ENCODE measurements at places on chromosomes 5 and 9.

GRCh38 chr9:136352682-136353081 is 10.9 kb downstream of the DNLZ start:
- ATAC-seq: no peak

DNA sequence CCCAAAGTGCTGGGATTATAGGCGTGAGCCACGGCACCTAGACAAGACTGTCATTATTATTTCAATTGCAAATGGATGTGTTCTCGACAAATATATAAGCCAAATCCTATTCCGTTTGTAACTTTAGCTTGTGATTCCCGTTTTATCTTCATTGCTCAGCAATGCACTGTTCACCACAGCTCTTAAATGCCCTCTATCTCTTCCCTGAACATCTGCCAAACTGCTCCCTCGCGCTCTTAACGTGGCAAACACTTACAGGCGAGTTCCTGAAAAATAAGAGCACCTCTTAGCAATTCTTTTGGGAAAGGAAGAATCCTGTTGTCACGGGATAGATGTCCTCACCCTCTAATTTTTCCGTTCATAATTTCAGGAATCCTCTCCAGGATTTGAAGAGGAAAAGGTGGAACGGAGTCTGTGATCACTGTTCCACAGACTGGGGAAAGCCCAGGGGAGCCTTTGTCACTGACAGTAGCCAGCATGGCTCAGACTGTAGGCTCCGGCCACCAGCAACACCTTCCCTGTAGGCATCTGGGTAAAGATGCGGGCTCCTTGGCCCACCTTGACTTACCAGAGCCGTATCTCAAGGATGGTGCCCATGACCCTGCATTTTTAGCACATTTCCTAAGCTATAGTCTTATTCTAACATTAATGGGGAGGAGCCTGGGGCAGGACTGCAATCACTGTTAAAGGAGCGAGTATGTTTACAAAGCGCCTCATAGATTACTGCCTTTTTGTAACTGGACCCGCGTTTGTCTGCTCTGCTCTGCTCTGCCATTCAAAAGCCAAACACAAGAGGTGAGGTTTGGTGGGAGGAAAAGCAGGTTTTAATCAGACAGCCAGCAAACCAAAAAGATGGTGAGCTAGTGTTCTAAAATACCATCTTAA is 20.2 kb upstream of the GNPDA1 start:
- ATAC-seq: no peak

- ATAC-seq: peak; percentile 49
Measured at GRCh38 chr9:2424619-2425033, 197.0 kb upstream of the VLDLR start.

DNA sequence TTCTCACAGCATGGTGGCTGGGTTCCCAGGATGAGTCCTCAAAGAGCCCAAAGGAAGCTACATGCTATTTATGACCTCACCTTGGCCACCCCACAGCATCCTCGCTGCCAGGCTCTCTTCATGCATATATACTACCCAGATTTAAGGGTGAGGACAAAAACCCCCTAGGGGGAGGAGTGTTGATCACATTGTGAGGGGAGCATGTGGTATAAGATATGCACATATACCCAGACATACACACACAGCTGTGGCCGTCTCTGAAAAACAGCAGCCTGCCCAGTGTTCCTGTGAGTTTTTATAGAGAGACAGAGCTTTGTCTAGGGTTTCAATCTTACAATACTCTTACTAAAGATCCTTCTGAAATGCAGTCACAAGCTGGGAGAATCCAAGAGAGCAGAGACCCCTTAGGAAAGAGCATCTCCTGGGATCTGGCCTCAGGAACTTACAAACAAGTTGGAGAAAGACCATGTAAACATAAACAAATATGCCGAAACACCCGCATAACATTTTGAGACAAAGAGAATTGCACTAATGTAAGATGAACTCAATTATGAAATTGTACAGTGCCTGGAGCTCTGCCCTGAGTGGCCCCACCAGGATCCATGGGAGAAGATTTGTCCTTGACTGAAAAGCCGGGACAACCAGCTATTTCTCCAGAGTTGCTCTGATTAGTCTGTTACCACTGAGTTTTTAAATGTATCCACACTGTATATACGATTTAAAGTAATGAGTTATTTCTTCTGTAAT is 146.4 kb downstream of the GADD45G start:
- ATAC-seq: no peak

GRCh38 chr5:55994495-55994997 is at the start of gene IL6ST:
Gene IL6ST (minus strand): TSS chr5:55994963. CDS start chr5:55976278, 18,685 bp downstream.
- peak; percentile 58 for ATAC-seq

DNA sequence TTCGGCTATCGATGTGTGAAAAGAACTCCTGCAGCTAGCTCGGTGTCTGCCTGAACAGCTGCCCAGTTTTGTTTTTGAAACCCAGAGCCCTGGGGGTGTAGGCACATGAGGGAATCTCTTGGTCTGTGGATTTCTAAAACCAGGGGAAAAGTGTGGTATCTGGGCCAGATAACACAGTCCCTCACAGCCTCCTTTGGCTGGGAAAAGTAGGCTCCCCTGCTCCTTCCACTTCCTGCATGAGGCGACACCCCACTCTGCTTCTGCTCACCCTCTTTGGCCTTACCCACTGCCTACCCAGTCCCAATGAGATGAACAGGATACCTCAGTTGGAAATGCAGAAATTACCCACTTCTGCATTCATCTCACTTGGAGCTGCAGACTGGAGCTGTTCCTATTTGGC is 9.5 kb upstream of the CDO1 start:
- no peak for ATAC-seq

DNA sequence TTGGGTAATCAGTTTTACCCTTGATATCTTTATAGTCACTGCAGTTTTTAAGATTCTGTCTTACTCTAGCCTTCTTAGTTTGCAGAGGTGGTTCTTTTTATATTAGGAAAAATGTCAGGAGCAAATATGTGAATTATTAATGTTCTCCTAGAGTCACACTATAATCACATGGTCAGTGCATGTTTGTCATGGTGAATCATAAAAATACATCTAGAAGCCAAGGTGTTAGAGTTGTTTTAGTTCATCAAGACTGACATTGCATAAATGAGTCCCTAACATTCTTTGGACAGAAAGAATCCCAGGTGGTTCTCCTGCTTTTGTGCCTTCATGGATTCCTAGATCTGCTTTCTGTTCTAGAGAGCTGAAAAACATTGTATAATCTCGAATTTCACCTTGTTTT is 22.9 kb downstream of the ATG10 start:
- ATAC-seq: no peak

GRCh38 chr5:156254196-156254595 is 72.8 kb upstream of the SGCD start:
- no peak for ATAC-seq

DNA sequence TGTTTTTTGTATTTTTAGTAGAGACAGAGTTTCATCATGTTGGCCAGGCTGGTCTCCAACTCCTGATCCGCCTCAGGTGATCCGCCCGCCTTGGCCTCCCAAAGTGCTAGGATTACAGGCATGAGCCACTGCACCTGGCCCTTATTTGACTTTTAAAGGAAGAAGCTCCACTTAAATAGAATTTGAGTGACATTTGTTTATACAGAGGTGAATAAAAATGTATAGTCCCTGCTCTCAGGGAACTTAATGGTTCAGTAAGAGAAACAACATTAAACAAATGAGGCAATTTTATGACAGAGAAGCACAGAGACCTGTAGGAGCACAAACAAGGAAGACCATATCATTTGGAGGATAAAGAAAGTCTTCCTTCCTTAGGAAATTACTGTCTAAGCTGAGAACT is 65.7 kb downstream of the C9orf152 start:
- ATAC-seq: no peak

GRCh38 chr9:128523199-128523925 is 18.8 kb downstream of the GLE1 start:
- ATAC-seq: peak; percentile 62

DNA sequence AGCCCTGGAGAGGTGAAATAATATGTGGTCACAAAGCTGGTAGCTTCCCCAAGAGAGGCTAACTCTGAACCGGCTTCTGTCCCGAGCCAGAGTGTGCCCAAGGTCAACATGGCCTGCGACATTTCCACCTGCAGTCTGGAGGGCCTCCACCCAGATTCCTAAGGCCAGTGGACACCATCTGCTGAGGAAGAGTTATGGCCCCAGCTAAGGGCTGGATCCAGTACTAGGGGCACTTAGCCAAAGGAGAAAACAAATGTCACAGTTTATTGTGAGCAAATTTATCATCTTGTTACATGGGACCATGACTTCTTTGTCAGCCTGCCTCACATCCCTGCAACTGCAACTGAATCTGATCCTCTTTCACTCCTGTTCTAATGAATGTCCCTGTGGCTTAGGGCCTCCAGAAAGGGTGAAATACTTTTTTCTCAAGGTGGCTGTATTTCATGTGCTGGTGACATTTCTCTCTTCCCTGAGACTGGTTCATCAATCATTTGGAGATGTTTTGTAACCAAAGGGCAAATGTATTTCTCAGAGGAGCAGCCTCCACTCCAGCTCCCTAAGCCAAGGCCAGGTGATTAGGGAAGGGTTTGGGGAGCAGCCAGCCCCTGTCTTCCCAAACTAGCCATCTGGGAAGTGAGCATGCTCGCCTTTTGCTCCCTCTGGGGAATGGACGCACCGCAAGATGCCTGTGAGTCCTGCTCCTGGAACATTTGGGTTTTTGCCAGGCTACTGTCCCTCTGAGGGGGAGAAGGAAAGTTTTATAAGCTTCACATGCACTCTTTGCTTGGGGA is 148.3 kb downstream of the CMYA5 start:
- ATAC-seq: no peak

DNA sequence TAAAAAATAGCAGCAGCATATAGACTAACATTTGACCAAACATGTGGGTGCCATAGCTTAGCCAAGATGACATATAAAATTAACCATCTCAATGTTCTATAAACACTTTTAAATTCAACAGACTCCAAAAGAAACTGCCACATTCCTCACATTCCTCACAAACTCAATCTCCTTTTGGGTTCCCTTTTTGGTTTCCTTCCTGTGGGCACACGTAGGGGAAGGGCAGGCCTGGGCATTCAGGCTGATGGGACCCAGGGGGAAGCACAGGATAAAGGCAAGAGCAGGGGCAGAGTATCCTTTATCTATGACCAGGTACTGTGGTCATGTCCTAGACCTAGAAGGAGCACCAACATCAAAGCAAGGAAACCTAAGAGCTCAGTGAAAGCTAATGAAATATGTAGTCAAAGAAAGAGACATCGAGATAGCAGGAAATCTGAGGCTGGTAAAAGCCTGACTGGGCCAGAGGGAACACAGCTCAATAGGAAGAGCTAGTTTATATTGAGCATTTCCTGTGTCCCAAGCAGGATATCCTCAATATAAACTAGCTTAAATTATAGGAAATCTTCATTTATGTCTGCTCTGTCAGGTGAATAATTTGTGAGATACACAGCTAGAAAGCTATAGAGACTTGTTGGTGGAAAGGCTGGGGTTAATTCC is 13.6 kb upstream of the ERAP1 start:
- ATAC-seq: no peak

- ATAC-seq: no peak
Measured at GRCh38 chr9:132560616-132561202, 21.7 kb upstream of the BARHL1 start.

DNA sequence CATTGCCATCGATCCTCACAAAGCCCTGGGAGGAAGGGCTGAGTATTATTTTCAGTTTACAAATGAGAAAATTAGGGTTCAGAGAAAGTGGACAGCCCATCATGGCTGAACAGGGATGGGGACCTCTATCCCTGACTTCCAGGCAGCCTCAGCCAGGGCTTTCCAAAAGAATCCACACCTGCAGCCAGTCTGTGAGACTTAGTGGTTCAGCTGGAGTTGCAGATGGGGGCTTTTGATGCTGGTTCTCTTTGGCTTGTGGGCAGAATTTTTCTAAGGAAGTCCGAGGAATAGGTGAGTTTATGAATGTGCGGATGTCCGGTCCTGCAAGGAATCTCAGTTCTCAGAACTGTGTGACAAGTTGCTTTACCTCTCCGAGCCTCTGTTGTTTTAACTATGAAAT is 138.1 kb downstream of the RGS3 start:
- ATAC-seq: no peak

GRCh38 chr9:129021091-129021490 is 7.0 kb downstream of the SH3GLB2 start:
- peak; percentile 27 for ATAC-seq

GRCh38 chr9:127173063-127173462 is 50.6 kb upstream of the ANGPTL2 start:
- ATAC-seq: no peak

GRCh38 chr5:102975045-102975444 is 144.9 kb downstream of the GIN1 start:
- ATAC-seq: no peak

DNA sequence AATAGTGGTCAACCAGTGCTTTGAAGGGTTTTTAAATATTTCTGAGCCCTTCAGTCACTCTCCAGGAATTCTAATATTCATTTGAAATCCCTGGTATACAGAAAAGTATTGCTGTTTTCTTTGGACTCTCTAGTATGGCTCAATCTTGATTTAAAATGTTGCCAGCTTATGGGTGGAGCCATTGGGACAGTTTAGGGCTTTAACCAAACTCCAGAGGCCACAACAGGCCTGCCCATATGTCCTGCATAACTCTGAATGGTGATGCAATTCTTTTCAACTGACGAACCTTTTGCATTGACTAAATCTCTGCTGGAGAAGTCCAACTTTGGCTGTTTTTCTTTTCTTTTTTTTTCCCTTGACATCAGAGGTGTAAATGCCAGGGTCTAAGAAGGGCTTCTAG is 10.3 kb upstream of the ANKHD1 start:
- peak; percentile 79 for ATAC-seq

- ATAC-seq: no peak
Measured at GRCh38 chr5:125581311-125581710, 834.9 kb upstream of the ZNF608 start.

- ATAC-seq: peak; percentile 75
Measured at GRCh38 chr9:126386088-126386487, 59.5 kb downstream of the MVB12B start.

DNA sequence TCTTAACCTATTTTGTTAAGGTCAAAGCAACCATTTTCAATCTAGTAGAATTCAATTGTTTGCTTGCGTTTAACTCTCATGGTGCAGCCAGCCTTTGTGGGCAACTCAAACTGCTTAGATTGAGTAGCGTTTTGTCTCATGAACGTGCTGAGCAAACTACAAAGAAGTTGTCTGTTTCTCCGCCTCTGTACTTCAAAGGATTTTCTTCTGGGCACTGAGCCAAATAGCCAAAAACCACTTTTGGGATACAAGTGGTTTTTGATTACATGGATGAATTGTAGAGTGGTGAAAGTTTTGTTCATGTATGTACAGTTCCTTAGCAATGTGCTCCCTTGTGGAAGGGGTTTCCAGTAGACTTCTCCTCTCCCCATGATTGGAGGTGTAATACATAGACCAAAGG is 122.9 kb downstream of the CFAP90 start:
- ATAC-seq: no peak

DNA sequence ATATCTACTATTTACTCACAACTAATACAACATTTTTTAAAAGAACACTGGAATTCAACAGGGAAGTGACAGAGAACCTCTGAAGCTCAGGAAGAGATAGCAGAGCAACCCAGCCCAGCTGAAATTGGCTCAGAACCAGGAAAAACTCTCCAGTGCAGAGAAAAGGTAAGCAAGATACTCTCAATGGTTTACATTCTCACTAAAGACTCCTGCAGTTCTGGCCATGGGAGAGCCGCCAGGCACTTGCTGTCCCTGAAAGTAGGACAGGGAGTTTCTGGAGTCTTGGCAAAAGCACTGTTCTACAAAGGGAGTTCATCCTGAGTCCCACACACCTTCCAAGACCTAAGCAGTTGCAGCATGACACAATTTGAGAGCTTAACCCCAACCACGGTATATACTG is 330.8 kb downstream of the TRIM36 start:
- ATAC-seq: no peak

GRCh38 chr5:146103594-146103993 is 1.8 kb downstream of the PLAC8L1 start:
- peak; percentile 86 for ATAC-seq

Data from esophagus mucosa (tissue), 1 donor.